AG10803 (cell line): ENCODE measurements at places on chromosomes 5 and 9.

DNA sequence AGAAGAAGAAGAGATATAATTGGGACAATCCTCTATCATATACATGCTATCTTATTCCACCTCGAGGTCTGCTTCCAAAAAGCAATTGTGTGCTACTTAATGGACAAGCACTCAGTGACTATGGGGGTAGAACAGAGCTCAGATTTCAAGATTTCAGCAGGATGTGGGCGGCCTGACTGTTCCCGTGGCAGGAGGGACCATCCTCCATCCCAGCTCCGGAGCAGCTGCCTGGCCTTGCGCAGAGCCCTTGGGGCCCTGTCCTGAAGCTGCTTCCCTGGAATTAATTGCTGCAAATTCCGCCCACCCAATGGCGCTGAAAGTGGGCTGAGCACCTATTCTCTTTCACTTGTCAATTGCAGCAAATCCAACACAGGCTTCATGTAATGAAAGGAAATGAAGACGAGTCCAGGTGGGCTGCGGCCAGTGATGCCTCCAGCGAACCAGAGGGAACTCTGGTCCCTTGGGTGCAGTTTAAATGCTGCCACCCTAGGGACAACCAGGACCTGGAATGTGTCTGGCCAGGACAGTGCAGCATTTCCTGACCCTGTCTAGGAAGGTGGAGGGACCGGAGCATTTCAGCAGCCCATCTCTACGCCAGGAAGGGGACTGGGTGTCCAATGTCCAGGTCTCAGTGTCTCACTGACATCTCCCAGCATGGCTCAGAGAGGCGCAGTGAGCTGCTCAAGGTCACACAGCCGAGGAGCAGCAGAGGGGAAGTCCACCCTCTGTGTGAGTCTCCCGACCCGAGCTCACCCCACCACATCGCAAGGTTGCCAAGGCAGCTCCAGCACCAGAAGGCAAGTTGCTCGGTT, 50.5 kb upstream of the FCN1 start:
- no peak for DNase-seq

- DNase-seq: no peak
Observed at GRCh38 chr9:84340535-84340934, at the start of gene SLC28A3. TSS of gene SLC28A3 (minus strand) at chr9:84340758. CDS start at chr9:84340633, 125 bp downstream.

GRCh38 chr5:174625591-174626350, 98.6 kb upstream of the MSX2 start:
- DNase-seq: no peak

DNA sequence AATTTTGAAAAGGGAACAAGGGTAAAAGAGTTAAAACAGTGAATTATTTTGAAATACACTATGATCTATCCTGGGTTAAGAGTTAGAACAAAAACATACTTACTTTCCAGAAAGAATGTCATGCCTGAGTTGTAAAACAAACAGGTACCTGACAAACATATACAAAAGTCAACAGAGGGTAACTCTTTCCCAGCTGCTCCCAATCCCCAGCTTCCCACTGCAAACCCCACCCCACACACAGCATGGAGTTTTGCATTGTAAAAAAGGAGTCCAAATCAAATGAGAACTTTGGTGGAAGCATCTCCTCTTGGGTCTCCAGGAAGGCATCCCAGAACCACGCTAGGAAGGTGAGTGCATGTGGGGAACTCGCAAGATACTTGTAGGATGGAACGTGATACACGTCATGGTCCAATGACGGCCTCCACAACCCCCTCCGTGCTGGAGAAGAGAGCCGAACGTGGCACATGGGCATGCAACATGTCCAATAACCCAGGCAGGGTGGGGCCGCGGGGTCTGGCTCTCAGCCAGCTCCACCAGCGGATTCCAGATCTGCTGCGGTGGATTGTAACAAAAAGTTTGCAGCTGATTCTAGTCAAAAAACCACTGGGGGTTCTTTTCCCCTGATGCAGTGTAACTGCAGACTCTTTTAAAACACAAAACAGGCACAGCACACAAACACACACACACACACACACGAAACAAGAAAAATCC, 55.8 kb downstream of the EPB41L4B start:
- peak; percentile 21 for DNase-seq

GRCh38 chr5:126794157-126794828, 17.4 kb downstream of the LMNB1 start:
- no peak for DNase-seq

- peak; percentile 60 for DNase-seq
Observed at GRCh38 chr9:89046832-89047231, 55.6 kb downstream of the S1PR3 start.

DNA sequence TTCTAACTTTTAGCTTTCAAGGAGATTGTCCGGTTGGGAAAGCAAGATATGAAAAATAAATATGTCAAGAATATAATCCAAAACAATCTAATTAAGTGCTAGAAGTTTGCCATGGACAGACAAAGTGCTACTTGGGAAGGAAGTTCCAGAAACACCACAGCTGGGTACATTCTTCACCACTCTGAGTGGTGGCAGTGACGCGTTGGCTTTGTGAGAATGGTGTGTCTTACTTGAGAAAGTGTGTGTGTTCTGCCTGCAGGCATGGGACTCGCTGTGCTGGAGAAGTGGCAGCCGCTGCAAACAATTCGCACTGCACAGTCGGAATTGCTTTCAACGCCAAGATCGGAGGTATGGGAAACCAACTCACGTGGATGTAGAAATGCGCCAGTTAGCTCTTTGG, 177.2 kb downstream of the PCSK5 start:
- no peak for DNase-seq
